ENCODE measurements at places on chromosomes 2 and 18.

- no peak for DNase-seq
Observed at GRCh38 chr2:67487993-67488392, 90.9 kb downstream of the ETAA1 start.

- DNase-seq = no peak
Observed at GRCh38 chr2:120571015-120571728, 164.5 kb upstream of the GLI2 start.

DNA sequence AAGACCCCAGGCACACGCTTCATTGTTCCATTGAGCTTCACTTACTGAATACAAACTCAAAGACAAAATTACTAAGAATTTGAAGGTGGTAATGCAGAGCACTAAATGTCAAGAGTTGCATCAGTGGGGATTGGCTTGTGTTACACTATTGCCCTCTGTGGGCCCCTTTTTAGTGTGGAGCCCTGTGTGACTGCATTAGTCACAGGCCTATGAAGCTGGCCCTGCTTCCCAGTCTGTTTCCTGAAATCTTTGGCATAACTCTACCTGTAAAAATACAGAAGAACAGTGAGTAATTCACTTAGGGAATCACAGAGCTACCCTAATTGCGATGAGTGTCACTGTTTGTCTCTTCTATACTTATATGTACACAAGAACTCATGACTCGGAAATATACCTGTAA is 40.0 kb upstream of the STPG4 start:
- no peak for DNase-seq

GRCh38 chr2:83221258-83221657 is 1237.8 kb downstream of the SUCLG1 start:
- DNase-seq = no peak

GRCh38 chr2:207205173-207205957 is 39.6 kb upstream of the KLF7 start:
- no peak for DNase-seq

- no peak for DNase-seq
Observed at GRCh38 chr2:215888680-215889079, 124.7 kb downstream of the MREG start.

- DNase-seq = no peak
Observed at GRCh38 chr2:240597054-240597418, 10.5 kb downstream of the CAPN10 start.

Data from activated CD4-positive, alpha-beta T cell treated with anti-CD3 and anti-CD28 coated beads for 4 hours (primary cell).